ENCODE measurements at places on chromosomes 2 and 18.

GRCh38 chr18:59377613-59378337 lies 18.7 kb upstream of the LMAN1 start:
- DNase-seq = no peak

GRCh38 chr2:28193630-28194403 lies 198.8 kb upstream of the FOSL2 start:
- DNase-seq = no peak

DNA sequence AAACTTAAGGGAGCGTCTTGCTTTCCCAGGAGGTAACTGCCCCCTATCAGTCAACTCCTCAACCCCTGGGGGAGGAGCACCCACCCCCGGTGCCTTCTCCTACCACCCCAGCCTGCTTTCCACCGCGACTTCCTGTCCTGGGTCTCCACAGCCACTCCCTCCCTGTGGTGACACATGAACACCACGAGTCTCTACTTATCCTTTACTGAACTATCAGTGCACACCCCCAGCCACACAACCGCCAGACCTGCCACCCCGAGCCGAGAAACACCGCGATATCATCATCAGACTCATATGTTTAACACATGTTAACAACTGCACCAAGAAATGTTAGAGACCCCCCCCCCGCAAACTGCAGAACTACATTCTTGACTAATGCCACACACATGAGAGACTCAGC lies 43.3 kb downstream of the LONRF2 start:
- no peak for DNase-seq

DNA sequence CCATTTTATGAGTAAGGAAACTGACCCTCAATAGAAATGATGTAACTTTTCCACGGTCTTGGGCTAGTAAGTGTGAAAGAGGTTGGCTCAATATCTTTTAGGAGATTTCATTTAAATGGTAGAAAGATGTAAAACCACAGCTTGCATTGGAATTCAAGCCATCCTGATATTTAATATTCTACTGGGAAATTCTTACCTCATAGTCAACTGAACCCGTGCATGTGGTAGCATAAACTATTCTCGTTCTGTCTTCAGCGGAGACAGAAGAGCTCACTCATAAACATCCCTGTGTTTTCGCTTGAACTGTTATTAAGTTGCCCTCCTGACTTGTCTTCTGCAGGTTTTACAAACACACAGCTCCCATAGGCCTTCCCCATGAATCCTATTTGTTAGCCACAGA lies 8.5 kb upstream of the SPATS2L start:
- no peak for DNase-seq

GRCh38 chr2:60855989-60856669 lies 25.2 kb upstream of the REL start:
- DNase-seq = no peak

GRCh38 chr2:112724591-112725525 lies 4.0 kb downstream of the NT5DC4 start:
- DNase-seq = no peak

DNA sequence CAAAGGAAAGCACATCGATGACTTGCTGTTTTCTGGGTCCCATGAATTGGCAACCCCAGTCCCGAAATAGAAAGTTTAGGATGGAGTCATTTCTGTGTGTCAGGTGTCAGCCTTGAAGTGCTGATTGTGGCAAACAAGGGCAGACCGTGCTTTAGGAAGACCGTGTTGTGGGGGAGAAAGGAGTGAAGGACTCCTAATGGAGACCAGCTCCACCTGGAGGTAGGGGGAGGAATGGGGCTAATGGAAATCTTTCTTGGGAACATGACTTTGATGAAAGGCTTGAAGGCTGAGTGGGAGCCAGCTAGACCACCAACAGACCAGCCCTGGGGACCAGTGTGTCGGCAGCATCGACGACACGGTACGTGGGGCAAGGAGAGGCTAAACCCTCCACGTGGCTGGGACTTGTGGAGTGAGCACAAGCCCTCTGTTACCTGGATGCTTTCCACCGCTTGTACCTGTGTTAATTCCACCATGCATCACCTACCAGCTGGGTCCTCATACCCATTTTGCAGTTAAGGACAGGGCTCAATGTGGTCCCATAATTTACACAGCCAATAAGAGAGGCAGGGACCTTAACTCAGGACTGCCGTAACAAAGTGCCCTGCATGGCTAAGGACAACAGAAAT lies 104.2 kb downstream of the SH3BP4 start:
- DNase-seq = no peak

DNA sequence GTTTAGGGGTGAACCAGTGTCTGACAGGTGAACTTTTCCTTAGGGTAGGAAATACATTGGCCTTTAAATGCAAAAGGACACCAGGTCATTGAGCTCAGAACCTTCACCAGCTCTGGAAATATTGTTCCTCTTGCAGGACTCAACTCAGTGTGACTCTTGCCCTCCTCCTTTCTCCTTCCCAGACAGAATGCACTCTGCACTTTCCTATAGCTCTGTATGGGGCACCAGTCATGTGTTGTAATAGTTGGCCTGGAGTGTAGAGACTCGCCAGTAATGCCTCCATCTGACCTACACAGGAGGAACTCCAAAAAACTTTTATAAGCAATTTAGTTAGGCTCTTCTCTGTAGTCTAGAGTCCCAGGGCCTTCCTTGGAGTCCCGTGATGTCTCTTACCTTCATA lies 248.5 kb upstream of the EPAS1 start:
- DNase-seq = no peak

- no peak for DNase-seq
These were observed 6.5 kb upstream of the WNT6 start for GRCh38 chr2:218852911-218853667.

DNA sequence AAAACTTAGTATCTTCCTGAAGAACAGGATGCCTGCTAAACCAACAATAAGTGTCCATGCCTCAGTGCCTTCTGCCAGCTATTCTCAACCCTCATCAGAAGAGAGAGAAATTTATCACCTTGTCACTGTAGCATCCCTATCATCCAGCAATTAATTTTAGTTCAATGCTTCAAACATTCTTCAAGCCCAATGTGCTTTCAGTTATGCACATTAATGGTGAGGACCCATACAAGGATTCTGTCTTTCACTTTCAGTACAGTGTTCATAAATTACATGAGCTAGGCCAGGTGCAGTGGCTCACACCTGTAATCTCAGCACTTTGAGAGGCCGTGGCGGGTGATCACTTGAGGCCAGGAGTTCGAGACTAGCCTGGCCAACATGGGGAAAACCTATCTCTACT lies 47.0 kb upstream of the MSH6 start:
- DNase-seq = no peak

DNA sequence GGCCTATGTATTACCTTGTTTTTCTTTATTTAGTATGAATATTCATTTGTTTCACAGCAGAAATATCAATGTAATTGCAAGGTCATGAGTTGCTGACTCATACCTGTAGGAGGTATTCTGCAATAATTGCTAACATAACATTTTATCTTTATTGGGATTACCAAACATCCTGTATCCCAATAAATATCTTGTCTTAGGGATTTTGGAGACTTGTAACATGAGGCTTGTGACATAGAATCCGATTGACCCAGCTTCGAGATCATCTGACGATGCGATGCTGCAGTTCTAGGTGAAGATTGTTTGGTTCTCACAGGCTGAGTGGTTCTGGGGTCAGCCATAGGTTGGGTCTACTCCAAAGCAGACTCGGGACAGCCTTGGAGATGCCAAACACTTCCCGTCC lies 133.4 kb upstream of the RND3 start:
- no peak for DNase-seq

Measured in NCI-H2081 treated with DMSO at 0.1 percent for 48 hours (cell line).